Stimulated activated naive B cell treated with anti-CD40 and anti-IgM and Interleukin-4, amounts not matched to agents 10 μg/mL and 1 μg/mL and 100 μg/mL, for 72 hours (primary cell): ENCODE measurements at places on chromosomes 12 and 14.
A peak's percentile ranks its signal among the peaks of the same experiment; 100 is the strongest.

GRCh38 chr14:79947440-79948054, 263.8 kb downstream of the DIO2 start:
- H3K36me3 ChIP-seq = no peaks in the 10 kb centered on the region
- no peak overlapping the region for H3K27ac ChIP-seq
- H3K4me3 ChIP-seq = no peak overlapping the region
- H3K4me1 ChIP-seq = no peaks in the 10 kb centered on the region
- no peaks in the 10 kb centered on the region for H3K27me3 ChIP-seq

DNA sequence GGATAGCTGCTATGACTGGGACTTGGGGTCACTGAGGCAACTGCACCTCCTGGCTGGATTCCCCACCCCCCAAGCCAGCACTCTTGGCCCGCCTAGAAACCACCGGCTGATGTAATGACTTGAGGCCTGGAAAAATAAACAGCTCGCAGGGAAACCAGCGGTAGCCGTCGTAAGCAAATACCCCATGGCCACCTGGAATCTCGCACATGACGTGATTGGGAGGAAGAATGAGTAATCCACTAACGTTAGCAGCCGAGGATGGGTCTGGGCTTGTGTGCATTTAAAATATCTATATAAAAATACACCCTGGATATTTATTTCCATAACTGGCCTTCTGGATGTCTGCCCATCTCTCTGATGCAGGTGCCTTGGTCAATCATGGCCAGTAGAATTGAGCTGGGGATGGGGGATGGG, 120.1 kb downstream of the SMOC1 start:
- no peak overlapping the region for H3K27ac ChIP-seq
- no peak overlapping the region for H3K4me3 ChIP-seq

GRCh38 chr12:12156116-12156515, 85.4 kb downstream of the BCL2L14 start:
- no peak for DNase-seq
- H3K27me3 ChIP-seq = no peaks in the 10 kb centered on the region
- H3K36me3 ChIP-seq = no peaks in the 10 kb centered on the region
- H3K27ac ChIP-seq = no peak overlapping the region
- no peaks in the 10 kb centered on the region for H3K4me1 ChIP-seq

- DNase-seq = no peak
- H3K4me1 ChIP-seq = peaks cover 4% of the 10 kb centered on the region
- H3K27ac ChIP-seq = no peak overlapping the region
- no peak overlapping the region for H3K4me3 ChIP-seq
Observed at GRCh38 chr14:66104486-66104885, 381.7 kb upstream of the CCDC196 start.

GRCh38 chr12:77774761-77775160, 55.9 kb upstream of the NAV3 start:
- H3K27ac ChIP-seq = no peak overlapping the region
- no peaks in the 10 kb centered on the region for H3K36me3 ChIP-seq
- no peak for DNase-seq
- no peaks in the 10 kb centered on the region for H3K27me3 ChIP-seq

DNA sequence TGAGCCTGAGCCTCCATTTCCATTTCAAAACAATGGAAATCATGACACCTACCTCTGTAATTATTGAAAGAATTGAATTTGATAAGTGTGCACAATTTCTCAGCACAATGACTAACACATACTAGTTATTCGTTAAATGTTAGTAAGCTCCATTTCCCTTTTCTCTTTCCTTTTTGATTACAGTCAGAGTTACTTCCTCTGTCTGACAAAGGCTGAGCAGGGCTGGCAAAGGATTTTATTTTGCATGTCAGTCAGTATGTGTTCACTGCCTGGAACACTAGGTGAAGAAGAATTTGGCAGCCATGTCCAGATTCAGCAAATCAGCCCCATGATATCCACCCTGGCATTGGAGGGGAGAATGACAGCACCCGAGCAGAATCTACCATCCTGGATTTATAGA, 12.2 kb upstream of the RHOJ start:
- no peaks in the 10 kb centered on the region for H3K36me3 ChIP-seq
- H3K4me1 ChIP-seq = no peaks in the 10 kb centered on the region
- DNase-seq = no peak
- no peak overlapping the region for H3K4me3 ChIP-seq
- H3K27me3 ChIP-seq = no peaks in the 10 kb centered on the region

DNA sequence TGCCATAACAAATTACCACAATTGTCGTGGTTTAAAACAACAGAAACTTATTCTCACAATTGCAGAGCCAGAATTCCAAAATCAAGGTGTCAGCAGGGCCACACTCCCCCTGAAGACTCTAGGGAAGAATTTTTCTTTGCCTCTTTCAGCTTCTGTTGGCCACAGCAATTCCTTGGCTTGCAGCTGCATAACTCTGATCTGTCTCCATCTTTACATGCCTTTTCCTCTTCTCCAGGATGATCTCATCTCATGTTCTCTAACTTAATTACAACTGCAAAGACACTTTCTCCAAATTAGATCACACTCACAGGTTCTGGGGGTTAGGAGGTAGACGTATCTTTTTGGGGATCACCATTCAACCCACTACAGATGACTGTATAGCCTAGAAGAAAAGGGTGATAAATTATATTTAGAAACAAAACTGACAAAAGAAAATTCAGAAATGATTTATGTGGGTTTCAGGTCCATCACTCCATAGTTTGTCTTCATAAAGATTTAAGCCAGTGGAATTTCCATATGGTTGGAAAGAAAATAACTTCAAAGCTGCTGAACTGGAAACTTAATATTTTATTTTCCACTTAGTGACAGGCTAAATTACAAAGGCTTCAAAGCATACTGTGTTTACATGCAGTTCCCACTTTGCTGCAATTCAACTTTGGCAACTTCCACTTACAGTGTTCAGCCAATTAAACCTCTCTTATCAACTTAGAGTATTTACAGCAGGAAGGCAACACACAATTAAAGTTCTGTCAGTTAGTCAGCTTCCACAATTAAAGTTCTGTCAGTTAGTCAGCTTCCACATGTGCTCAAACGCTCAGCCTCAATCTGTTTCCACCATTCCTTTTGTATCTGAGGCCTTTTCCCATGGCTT, 213.3 kb downstream of the EPS8 start:
- no peak overlapping the region for H3K4me3 ChIP-seq
- no peaks in the 10 kb centered on the region for H3K27me3 ChIP-seq
- peaks cover 26% of the 10 kb centered on the region for H3K4me1 ChIP-seq
- peaks cover 13% of the 10 kb centered on the region for H3K36me3 ChIP-seq
- H3K27ac ChIP-seq = peak overlapping the region; percentile 89

DNA sequence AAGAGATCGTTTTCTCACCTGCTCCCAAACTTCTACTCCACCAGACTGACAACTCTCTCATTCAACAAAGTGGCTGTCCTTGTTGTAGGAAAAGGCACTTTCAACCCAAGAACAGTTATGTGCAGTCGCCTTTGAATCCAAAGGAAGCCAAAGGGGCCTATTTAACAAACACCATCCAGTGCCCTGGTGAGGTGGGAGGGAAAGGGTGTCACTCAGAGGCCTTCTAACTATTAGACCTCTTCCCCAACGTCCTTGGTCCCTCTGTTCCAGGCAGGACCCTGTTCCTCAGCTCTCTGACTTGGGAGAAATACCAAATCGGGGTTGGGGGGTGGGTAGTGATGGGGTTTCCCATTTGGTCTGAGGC, 3.2 kb downstream of the SIX4 start:
- no peaks in the 10 kb centered on the region for H3K36me3 ChIP-seq
- peaks cover 47% of the 10 kb centered on the region for H3K27me3 ChIP-seq
- no peak for DNase-seq
- H3K27ac ChIP-seq = no peak overlapping the region
- H3K4me3 ChIP-seq = peak overlapping the region; percentile 93

GRCh38 chr12:13368431-13368830, 171.9 kb downstream of the EMP1 start:
- H3K27ac ChIP-seq = no peak overlapping the region
- DNase-seq = no peak
- H3K4me3 ChIP-seq = no peak overlapping the region
- peaks cover 12% of the 10 kb centered on the region for H3K27me3 ChIP-seq
- no peaks in the 10 kb centered on the region for H3K36me3 ChIP-seq

GRCh38 chr12:104136577-104136976, 1.4 kb downstream of the NFYB start:
- peak overlapping the region; percentile 89 for H3K27ac ChIP-seq
- peaks cover 13% of the 10 kb centered on the region for H3K4me1 ChIP-seq
- H3K36me3 ChIP-seq = no peaks in the 10 kb centered on the region
- DNase-seq = no peak
- H3K4me3 ChIP-seq = peak overlapping the region; percentile 86
- no peaks in the 10 kb centered on the region for H3K27me3 ChIP-seq

- H3K27me3 ChIP-seq = no peaks in the 10 kb centered on the region
- H3K36me3 ChIP-seq = peaks cover 74% of the 10 kb centered on the region
- DNase-seq = no peak
- H3K27ac ChIP-seq = no peak overlapping the region
Observed at GRCh38 chr14:92976268-92976667, 53.3 kb downstream of the CHGA start.

DNA sequence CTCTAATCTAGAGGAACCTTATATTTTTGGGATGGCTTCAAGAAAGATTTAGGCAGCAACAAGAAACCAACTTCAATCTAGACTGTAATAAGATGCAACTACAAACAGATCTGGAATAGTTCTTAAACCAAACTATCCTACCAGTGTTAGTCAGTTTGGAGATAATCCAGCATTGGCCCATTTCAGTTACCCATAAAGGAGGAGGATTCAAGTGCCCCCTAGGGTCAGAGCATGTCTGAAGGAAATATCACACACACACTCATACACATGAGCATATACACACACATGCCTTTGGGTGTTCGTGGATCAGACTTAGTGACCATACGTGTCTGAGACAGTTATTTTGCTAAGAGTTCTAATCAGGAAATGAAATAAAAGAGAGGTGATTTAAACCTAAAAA, 261.2 kb downstream of the ADAMTS20 start:
- no peaks in the 10 kb centered on the region for H3K4me1 ChIP-seq
- peaks cover 17% of the 10 kb centered on the region for H3K27me3 ChIP-seq
- H3K27ac ChIP-seq = no peak overlapping the region
- no peak for DNase-seq

- no peaks in the 10 kb centered on the region for H3K4me1 ChIP-seq
- H3K27me3 ChIP-seq = no peaks in the 10 kb centered on the region
- no peak for DNase-seq
Observed at GRCh38 chr14:93276031-93276716, 56.7 kb downstream of the BTBD7 start.

- H3K27me3 ChIP-seq = no peaks in the 10 kb centered on the region
- no peak overlapping the region for H3K27ac ChIP-seq
- no peak for DNase-seq
- no peak overlapping the region for H3K4me3 ChIP-seq
- H3K4me1 ChIP-seq = no peaks in the 10 kb centered on the region
- no peaks in the 10 kb centered on the region for H3K36me3 ChIP-seq
Observed at GRCh38 chr12:32039917-32040575, 66.6 kb upstream of the BICD1 start.

GRCh38 chr12:76533331-76533730, 26.2 kb downstream of the OSBPL8 start:
- no peak for DNase-seq
- H3K36me3 ChIP-seq = peaks cover 48% of the 10 kb centered on the region
- no peak overlapping the region for H3K27ac ChIP-seq
- no peak overlapping the region for H3K4me3 ChIP-seq
- H3K4me1 ChIP-seq = peaks cover 22% of the 10 kb centered on the region

- DNase-seq = no peak
- no peaks in the 10 kb centered on the region for H3K27me3 ChIP-seq
- peaks cover 18% of the 10 kb centered on the region for H3K4me1 ChIP-seq
- no peak overlapping the region for H3K4me3 ChIP-seq
Observed at GRCh38 chr12:26711569-26711968, 121.4 kb downstream of the ITPR2 start.

DNA sequence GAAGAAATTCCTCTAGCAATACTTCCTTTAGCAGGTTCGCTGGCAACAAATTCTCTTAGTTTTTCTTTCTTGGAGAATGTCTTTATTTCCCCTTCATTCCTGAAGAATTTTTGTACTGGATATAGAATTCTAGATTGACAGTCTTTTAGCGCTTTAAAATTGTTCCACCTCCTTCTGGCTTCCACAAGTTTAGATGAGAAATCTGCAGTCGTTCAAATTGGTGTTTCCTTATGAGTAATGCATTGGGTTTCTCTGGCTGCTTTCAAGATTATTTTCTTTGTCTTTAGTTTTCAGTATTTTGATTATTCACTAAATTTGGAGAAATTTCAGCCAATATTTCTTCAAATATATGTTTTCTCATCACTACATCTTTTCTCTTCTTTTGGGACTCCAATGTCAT, 33.3 kb upstream of the FGF6 start:
- peaks cover 5% of the 10 kb centered on the region for H3K4me1 ChIP-seq
- H3K4me3 ChIP-seq = no peak overlapping the region
- peaks cover 5% of the 10 kb centered on the region for H3K27me3 ChIP-seq
- H3K27ac ChIP-seq = no peak overlapping the region
- DNase-seq = no peak

GRCh38 chr12:111443586-111443985, 37.9 kb downstream of the SH2B3 start:
- peak overlapping the region; percentile 89 for H3K27ac ChIP-seq
- H3K36me3 ChIP-seq = peaks cover 47% of the 10 kb centered on the region
- DNase-seq = no peak
- no peak overlapping the region for H3K4me3 ChIP-seq

DNA sequence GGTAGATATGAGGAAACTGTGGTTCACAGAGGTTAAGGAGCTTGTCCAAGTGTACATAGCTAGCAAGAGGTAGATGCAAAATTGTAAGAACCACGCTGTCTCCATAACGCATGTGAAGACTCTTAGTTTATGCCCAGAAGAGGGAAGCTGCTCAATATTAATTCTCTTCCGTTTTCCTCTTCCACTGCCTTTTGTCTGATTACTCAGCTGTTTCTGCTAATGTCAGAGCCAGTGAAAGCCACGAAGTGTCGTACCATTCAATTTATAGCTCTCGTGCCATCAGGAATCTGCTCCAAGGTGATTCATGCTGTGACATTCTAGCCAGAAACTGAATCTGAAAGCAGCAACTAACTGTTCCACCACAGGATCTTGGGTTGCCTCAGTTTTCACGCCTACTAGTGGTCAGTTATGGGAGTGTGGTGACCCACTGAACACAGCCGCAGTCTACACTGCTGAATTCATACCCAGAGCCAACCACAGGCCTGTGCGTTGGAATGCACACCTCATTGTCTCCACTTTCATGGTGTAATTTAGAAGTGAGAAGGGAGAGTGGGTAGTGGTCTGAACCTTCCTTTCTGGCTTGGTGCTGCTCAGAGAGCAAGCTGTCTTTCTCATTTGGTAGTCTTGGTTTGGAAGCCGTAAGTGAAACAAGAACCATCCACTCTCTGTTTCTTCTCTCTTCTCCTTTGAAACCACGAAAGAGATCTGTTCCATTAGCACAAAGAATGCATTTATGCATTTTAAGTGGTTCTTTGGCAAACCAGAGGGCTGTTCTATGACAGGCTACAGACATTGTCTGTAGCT, 74.2 kb upstream of the NAP1L1 start:
- peaks cover 15% of the 10 kb centered on the region for H3K4me1 ChIP-seq
- H3K27ac ChIP-seq = peak overlapping the region; percentile 88
- DNase-seq = peak; percentile 74
- H3K27me3 ChIP-seq = no peaks in the 10 kb centered on the region
- peak overlapping the region; percentile 77 for H3K4me3 ChIP-seq
